ENCODE measurements at places on chromosomes 4 and X.

DNA sequence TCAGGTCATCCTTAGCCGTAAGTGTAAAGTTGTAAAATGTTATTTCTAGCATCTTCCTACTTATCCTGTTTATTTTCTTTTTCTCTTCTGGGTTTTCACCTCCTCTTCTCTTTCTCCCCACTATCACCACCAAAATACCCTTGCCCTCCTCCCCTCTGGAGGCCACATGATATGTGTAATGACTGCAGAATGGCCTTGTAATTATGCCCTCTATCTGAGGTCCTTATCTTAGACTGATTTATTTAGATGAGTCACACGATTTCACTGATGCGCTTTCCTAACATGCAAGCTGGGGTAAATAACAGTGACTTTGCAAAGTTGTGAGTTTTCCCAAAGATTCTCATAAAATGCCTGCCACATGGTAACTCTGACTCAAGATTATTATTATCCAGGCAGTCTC lies 231.8 kb upstream of the GPRIN3 start:
- DNase-seq = no peak

- peak; percentile 62 for DNase-seq
Measured at GRCh38 chr4:10346023-10346422, 111.2 kb downstream of the ZNF518B start.

GRCh38 chr4:64584981-64585557 lies 175.8 kb upstream of the TECRL start:
- DNase-seq = no peak

DNA sequence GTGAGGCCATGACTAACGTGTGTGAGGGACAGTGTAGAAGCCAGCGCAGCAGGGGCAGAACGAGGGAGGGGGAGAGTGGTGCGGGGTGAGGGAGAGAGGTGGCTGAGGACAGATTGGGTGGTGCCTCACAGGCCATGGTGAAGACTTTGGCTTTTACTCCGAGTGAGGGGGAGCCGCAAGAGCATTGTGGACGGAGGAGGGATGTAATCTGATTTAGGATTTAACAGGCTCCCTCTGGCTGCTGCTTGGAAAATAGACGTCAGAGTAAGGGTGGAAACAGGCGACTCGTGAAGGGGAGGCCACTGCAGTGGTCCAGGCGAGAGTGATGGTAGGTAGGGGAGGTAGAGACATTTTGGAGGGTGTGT lies 13.0 kb downstream of the PPP1R3F start:
- DNase-seq = no peak

DNA sequence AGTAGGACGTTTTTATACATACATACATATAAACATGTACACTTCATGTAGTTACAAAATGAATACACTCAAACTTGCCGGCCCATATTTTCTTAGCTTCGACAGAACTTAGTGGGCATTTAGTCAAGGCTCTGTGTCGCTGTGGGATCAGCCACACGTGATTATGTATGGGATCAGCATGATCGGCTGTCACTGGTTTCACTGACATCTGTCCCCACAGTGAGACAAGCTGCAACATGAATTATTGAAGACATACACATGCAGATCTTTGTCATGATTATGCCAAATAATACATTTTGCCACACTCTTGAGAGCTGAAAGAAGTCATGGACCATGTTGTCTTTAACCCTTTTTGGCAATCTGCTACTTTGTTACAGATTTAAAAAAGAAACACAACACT lies 38.2 kb upstream of the NAA11 start:
- DNase-seq = no peak

DNA sequence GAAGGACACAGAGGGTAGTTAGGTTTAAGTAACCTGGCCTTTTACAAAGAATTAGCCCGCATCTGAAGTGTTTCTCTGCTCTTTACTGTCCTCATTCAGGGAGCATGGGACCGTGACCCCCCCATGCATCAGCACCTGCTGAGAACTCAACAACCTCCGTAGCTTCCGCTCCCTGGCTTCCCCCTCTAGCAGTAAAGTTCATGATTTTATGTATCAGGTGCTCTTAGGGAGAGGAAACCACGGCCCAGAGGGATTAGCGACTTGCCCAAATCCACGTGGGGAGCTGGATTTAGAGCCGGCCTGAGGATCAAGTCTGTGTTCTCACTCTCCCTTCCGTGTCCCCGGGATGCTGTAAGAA lies 284.6 kb upstream of the GATB start:
- no peak for DNase-seq

DNA sequence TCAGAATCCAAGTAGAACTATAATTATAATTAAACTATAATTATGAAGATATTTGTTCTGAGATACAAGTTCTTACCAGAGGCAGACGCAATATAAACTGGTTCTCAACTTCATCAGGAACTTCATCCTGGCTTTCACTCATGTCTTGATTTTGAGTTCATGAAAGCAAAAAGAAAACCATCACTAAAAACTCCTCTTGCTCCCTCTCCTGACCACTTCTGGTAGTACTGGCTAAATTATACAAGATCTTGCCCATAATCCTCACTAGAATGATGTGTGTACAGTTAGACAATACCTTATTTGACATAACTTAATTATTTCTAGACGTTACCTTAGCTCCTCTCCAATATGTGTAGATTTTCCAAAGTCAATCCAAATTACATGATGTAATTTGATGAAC lies 3.7 kb downstream of the TAF7L start:
- no peak for DNase-seq

DNA sequence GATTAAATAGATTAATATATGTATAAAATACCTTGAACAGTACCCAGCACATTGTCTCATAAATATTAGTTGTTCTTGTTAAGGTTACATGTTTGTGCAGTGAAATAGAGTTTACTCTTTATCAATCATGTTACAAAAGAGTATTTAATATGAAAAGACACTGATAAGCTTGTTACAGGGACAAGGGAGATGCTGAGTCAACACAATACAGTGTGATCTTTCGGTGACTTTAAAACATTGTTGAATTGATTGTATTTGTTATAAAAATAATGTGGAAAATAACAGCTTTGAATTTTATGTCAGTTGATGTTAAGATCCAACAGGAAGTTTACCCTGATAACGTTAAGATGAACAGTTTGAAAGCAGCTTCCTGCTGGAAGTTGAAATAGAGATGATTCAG lies 1.4 kb upstream of the WDR13 start:
- DNase-seq = no peak

Measured in epithelial cell of prostate (primary cell).